B cell (primary cell): ENCODE measurements at places on chromosomes 6 and 20.

GRCh38 chr6:100886076-100886475, 4.9 kb upstream of the ASCC3 start:
- DNase-seq: no peak

- no peak for DNase-seq
These were observed 14.0 kb upstream of the COL10A1 start for GRCh38 chr6:116139917-116140316.

DNA sequence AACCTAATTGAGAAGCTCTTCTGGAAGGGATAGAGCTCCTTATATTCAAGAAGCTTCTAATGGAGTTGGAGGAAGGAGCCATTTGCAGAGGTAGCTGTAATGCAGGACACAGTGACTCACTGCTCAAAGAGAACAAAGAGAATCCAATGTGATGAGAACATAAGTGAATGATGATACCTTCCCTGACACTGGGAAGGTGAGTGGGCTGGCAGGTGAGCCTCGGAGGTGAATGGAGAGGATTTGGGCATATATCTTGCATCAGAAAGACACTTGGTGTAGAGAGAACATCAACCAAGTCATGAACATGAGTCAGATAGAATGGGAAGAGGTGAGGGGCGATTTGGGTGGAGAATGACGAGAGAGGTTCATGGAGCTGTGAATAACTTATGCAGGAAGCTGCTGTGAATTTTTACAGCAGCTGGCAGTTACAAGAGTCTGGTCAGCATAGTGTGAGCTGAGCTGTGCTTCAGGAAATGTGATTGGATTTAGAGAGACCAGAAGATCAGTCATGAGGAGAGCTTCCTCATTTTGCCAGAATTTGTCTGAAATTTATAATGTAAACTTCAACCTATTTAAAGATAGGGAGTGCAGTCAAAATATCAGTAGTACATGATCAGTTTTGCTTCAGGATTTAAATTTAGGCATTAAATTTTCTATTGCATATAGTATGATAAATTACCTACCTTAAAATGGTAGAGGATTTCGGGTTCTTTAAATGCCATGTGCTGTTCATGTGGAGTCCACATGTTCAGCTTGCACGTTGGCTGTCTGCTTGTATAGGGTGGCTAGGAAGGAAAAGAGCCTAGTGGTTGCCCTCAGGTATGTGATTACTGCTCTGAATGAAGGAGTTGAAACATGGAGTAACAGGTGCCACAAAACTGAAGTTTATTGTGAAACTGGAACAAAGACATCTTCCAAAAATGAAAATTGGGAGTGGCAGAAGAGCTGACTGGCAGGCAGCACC, 59.2 kb upstream of the KIF25 start:
- no peak for DNase-seq

DNA sequence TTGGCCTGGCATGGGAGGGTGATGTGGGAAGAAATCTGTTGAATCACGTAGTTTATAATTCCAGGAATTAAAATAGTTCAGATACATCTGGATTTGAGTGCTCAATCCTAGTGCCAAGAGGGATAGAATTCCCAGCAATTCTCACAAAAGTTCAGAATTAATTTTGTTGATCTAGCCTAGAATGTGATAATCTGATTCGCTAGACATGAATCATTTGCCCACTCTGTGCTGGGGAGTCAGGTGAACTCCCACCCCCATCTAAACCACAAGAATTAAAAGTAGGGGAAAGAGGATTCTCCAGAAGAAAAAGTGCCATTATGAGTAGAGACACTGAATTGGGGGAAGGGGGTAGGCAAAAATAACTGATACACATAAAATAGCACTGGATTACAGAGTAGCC, 85.0 kb downstream of the LIN28B start:
- DNase-seq: no peak

GRCh38 chr6:142474531-142475289, 172.9 kb downstream of the ADGRG6 start:
- DNase-seq: peak; percentile 48

GRCh38 chr6:162873537-162873936, 145.8 kb downstream of the PACRG start:
- no peak for DNase-seq

- DNase-seq: no peak
These were observed 70.5 kb upstream of the FAM184A start for GRCh38 chr6:119148825-119149525.

- DNase-seq: no peak
These were observed 45.3 kb upstream of the TINAG start for GRCh38 chr6:54262971-54263370.

DNA sequence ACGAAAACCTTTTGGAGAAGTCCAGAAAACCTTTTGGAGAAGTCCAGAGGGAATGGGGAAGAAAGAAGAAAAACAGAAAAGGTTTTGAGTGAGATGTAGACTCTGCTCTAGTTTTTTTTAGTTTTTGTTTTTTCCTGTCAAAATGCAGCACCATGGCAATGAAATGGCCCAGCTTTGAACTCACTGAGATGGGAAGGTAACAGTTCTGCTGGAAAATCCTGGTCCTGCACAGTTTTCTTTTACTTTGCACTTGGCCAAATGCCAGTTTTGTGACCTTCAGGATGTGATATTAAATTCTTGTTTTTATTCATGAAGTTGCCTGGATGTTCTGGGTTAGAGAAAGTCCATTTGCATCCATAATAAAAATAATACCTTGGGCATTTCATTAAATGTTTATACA, 145.7 kb downstream of the CFAP61 start:
- DNase-seq: no peak
